ENCODE measurements at places on chromosomes 1 and 21.

DNA sequence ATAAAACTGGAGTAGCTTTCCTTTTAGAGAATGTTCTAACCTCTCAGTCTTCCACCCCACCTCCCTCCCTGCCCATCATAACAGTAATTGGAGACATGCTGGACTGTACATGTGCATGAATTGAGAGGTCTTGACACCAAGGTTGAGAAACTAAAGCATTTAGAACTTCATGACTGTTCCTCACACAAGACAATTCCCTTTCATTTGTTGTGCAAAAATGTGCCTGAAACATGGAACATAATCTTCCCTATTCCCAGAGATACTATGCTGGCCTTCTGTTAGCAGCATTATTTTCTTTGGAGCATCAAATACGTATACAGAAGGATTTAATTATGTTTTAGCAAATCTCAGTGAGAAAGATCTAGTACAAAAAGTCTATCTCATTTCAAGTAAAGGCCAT is 97.5 kb upstream of the KCNE2 start:
- no peak for DNase-seq

DNA sequence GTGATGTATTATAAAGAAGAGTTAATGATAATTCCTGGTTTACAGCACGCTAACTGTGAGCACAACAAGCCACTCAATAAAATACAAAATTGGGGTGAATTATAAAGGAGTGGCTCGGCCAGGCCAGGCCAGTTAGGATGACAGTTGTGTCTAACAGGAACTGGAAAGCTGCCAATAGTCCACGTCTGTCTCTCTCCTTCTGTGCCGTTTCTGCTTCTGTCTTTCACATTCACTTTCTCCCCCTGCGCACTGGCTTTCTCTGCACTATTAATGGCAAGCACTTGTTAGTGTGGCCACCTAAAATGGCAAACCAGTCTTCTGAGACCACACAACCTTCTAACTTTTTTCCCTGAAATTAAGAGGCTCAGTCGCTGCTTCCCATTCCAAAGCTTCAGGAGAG is 394.3 kb downstream of the NTNG1 start:
- DNase-seq: no peak

DNA sequence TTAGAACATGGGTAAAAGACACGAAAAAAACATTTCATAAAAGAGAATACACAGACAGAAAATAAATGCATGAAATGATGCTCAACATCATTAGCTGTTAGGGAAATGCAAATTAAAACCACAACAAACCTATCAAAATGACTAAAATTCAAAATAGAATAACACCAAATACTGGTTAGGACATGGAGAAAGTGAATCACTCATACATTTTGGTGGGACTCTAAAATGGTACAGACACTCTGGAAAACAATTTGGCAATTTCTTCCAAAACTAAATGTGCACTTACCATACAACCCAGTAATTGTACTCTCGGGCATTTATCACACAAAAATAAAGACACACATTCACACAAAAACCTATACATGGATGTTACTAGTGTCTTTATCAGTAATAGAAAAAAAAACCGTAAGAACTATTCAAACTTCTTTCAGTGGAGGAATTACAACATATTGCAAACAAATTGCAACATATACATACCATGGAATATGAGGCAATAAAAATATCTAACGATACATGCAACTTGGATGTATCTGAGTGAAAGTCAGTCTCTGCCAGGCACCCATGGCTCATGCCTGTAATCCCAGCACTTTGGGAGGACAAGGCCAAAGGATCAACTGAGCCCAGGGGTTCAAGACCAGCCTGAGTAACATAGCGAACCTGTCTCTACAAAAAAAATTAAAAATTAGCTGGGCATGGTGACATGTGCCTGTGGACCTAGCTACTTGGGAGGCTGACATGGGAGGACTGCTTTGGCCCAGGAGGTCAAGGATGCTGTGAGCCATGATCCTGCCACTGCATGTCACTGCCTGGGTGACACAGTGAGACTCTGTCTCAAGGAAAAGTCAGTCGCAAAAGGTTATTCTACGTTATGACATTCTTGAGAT is 19.6 kb downstream of the HSF2BP start:
- no peak for DNase-seq

GRCh38 chr1:26471498-26472319 is 531 bp upstream of the HMGN2 start:
- DNase-seq: no peak

DNA sequence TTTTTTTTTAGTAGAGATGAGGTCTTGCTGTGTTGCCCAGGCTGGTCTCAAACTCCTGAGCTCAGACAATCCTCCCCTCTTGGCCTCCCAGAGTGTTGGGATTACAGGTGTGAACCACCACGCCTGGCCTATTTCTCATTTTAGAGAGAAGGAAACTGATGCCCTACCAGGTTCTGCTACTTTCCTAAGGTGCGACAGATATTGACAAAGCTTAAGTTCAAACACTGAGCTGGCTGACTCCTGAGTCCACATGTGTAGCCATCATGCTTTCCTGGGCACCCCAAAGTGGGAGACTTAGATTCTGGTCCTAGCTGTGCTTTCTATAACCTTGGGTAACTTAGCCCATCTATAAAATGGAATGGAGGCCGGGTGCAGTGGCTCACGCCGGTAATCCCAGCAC is 5.1 kb upstream of the TMEM222 start:
- DNase-seq: no peak

- no peak for DNase-seq
Observed at GRCh38 chr1:40575336-40575735, 43.9 kb downstream of the ZNF684 start.

GRCh38 chr1:166182281-166182680 is 15.5 kb upstream of the FAM78B start:
- no peak for DNase-seq

- DNase-seq: no peak
Observed at GRCh38 chr1:180101411-180101810, 53.3 kb upstream of the QSOX1 start.

DNA sequence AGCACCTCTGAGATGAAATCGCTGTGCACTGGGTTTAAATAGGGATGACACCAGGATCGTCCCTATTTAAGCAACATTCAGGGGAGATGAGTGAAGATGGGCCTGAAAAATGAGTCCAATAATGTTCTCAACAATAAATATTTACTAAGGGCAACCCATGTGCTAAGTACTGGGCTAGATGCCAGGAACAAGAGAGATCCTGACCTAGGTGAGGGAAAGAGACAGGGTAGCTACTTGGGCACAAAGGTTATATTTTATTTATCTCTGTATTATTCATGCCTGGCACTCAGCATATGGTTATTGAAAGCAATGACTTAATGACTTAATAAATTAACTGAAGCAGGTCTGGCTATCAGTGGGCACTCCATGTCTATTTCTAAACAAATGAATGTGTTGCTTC is 27.4 kb upstream of the AVPR1B start:
- no peak for DNase-seq

DNA sequence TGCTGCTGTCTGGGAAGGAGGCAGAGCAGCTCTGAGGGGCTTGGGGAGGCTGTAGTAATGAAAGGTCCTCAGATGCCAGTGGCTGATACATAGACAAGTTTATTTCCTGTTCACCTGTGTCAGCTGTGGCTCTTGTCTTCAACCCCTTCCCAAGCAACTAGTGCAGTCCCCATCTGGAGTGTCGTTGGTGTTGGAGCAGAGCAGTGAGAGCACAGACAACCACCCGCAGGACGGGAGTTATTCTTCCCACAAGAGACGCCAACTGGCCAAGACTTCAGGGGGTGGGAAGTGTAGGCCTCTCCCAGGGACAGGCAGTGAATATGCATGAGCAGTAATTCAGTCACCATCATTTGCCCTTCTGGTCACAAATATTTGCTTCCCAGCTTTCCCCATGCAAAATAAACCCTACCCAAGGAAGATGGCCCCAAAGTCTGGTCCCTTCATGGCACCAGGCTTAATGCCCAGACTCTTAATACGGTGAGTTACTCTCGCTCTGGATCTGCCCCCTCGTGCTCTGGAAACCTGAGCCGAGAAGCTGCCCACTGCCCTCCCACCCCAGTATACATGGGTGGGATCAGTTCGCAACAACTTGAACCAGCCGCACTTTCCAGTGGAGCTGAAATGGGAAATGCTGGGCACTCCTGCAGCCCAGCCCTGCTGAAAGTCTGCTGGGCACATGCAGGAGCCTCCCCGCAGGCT is 153.5 kb upstream of the COL6A1 start:
- no peak for DNase-seq

- DNase-seq: no peak
Observed at GRCh38 chr1:153251562-153251961, 7.9 kb upstream of the LORICRIN start.

GRCh38 chr1:34721646-34722355 is 33.0 kb upstream of the GJB5 start:
- no peak for DNase-seq

DNA sequence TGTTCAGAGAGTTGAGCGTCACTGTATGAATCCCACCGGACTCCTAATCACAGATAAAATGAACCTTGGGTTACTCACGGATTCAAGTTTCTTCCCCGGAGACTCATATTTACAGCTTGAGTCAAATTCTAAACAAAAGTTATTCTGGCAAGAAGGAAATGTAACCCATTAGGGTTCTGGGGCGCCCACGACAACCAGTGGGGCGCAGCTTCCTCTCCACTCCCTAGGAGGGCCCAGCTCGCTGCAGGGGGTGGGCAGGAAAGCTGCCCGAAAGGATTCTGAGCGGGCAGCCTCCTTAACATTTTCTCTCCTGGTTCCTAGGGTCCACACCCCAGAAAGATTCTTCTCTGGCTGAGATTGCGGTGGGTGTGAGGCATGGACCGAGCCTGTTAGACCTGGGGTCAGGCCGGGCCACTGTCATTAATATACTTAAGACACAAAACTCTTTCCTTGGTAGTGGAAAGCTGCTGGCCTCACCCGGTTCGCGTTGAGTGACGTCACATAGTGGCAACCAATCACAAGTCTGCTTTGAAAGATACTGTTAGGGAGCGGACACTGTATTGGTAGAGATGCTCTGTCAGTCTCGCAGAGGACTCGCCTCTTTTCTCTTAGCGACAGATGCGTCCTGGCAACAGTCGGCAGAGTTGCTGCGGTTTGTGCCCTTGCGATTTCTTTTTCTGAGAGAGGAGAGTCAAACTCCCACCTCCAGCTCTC is 13.6 kb upstream of the MCOLN3 start:
- DNase-seq: peak; percentile 67

- DNase-seq: no peak
Observed at GRCh38 chr1:11670747-11671146, 6.7 kb downstream of the FBXO6 start.

- DNase-seq: no peak
Observed at GRCh38 chr1:9589719-9590157, 1.0 kb downstream of the TMEM201 start.

- DNase-seq: no peak
Observed at GRCh38 chr1:63269571-63269970, 52.8 kb upstream of the FOXD3 start.

DNA sequence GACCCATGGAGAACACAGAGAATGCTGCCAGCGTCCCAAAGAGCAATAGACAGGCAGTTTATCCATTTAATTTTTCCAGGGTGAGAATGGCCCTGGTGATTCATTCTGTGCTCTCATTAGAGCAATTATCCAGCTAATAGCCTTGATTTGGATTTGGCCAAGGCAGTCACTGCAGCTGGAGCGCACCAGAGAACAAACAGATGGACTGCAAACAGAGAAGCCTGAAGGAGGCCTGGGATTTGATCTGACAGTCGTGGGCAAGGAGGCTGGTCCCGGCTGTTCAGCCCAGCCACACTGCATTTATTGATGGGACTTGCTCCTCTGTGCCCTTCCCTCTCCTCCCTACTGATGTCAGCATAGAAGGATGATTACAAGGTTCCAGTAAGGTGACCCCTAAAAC is 353.9 kb upstream of the C1orf174 start:
- no peak for DNase-seq

GRCh38 chr21:33949516-33950430 is 34.2 kb upstream of the ATP5PO start:
- peak; percentile 41 for DNase-seq

DNA sequence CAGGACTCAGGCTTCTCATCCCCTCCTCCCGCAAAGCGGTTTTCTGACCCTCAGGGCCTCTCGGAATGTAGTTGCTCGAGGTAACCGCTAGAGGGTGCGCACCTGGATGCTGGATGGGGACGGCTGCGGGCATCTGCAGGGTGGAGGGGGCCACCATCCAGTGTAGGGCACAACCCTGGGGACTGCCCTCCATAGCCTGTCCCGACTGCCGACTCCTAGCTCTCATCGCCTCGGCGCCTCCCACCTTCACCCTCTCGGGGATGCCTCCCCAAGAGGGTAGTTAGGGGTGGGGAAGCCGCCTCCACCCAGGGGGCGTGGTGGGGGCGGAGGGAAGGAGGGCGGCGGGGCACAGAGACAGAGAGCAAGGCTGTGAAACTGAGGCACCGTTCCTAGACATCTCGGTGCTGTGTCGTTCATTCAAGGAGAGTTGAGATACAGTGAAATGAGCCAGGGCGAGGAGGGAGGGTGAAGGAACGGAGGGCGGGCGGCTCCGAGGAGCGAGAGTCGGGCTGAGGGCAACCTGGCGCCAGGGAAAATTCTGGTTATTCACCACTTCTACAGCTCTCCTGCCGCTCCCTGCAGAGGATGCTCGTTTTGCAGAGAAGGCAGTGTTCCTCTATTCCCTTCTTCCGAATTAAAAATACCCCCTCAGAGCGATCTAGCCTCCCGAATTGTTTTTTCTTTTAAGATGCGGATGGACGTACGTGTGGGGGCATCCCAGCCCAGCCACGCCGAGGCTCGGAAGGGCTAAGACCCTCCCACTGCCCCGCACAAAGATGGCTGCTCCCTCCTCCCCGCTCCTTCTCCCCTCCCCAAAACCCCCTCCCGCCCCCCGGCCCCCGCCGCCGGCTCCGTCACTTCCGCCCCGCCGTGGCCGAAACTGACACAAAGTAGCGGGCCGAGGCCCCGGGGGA is at the start of gene ATP8B2:
Gene ATP8B2 (plus strand): TSS at position 857 of the 914 bp plus-strand sequence. CDS start 2,617 bp downstream, outside the sequence.
- peak; percentile 72 for DNase-seq

DNA sequence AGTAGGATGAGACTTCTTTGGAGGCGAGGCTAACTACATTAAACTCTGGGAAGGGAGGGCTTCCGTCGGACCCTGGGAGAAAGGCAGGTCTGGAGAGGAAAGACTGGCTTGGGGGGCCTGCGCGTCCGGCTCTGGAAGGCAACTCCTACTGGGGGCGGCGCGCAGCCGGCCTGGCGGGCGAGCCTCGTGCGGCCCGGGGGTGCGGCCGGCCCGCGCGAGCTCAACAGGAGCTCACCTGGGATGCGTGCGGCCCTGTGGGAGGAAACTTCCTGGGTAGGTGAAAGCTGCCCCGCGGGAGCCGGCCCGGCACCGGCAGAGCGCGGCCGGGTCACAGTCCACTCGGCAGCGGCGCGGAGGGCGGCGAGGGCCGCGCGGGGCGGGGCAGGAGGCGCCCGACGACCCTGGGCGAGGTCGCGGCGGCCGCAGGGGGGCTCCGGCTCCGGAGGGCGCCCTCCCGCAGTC is 449 bp downstream of the EPS15 start:
- DNase-seq: no peak

- no peak for DNase-seq
Observed at GRCh38 chr1:219419065-219419464, 193.8 kb downstream of the ZC3H11B start.

GRCh38 chr1:46021046-46021996 is 111.1 kb downstream of the PIK3R3 start:
- no peak for DNase-seq

DNA sequence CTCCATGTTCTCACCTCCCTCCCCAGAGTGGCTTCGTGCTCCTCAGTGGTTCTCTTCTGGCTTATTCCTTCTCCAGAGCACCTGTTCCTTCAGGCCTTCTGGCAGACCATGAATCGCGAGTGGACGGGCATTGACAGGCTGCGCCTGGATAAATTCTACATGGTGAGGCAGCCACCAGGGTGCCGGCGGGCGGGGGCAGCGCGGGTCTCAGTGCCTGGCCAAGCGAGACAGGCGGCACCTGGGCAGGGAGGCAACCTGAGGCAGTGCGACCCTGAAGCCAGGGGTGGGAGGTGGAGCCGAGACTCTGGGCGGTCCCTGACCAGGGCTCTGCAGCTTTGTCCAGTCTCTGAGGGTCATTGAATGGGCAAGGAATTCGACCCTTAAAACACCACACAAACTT is 3.9 kb downstream of the RRP1 start:
- DNase-seq: no peak

Data from activated T-helper 1 cell treated with anti-CD3 and anti-CD28 coated beads, Interleukin-2, amount 50 U/mL, for 16 hours (primary cell).